ENCODE measurements at places on chromosomes 3 and 15.
A peak's percentile ranks its signal among the peaks of the same experiment; 100 is the strongest.

GRCh38 chr15:88872106-88872505 lies 23.2 kb downstream of the HAPLN3 start:
- DNase-seq, result no peak

DNA sequence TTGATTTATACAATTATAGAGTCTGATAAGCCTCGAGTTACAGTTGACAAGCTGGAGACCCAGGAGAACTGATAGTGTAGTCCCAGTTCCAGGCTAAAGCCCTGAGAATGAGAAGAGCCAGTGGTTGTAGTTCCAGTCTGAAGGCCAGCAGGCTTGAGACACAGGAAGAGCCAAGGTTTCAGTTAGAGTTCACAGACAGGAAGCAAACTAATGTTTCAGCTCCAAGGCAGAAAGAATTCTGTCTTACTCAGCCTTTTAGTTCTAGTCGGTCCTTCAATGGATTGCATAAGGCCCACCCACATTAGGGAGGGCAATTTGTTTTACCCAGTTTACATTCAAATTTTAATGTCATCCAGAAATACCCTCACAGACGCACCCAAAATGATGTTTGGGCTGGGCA lies 102.7 kb downstream of the CDIN1 start:
- DNase-seq, result no peak

DNA sequence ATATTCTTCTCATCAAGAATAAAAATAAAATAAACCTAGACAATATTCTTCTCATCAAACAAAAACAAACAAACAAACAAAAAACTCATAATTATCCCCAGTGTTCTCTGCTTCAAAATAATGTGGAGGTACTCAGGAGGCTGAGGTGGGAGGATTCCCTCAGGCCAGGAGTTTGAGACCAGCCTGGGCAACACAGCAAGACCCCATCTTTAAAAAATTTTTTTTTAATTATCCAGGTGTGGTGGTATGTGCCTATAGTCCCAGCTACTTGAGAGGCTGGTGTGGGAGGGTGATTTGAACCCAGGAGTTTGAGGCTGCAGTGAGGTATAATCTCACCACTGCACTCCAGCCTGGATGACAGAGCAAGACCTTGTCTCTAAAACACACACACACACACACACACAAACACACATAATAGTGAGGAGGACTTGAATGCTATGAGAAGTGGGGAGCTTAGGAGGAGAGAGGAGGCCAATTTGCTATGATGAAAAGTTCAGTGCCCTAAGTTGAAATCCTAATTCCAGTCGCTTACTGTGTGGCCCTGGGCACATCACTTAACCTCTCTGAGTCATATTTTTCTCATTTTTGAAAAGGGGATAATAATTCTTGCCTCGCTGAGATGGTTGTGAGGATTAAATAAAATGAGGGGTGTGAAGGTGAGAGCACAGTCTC lies 35.8 kb upstream of the HERC1 start:
- DNase-seq, result no peak

DNA sequence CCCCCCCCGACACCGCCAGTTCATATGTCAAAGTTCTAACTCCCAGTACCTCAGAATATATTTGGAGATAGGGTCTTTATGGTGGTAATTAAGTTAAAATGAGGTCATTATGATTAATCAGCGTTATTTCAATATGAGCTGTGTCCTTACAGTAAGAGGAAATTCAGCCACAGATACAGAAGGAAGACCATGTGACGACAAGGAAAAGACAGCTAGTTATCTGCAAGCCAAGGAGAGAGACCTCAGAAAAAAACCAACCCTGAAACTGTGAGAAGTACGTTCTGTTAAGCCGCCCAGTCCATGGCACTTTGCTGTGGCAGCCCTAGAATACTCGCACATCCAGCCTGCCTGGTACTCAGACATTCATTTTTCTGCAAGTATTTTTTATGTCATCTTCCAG lies 62.3 kb upstream of the ARL8B start:
- no peak for DNase-seq

DNA sequence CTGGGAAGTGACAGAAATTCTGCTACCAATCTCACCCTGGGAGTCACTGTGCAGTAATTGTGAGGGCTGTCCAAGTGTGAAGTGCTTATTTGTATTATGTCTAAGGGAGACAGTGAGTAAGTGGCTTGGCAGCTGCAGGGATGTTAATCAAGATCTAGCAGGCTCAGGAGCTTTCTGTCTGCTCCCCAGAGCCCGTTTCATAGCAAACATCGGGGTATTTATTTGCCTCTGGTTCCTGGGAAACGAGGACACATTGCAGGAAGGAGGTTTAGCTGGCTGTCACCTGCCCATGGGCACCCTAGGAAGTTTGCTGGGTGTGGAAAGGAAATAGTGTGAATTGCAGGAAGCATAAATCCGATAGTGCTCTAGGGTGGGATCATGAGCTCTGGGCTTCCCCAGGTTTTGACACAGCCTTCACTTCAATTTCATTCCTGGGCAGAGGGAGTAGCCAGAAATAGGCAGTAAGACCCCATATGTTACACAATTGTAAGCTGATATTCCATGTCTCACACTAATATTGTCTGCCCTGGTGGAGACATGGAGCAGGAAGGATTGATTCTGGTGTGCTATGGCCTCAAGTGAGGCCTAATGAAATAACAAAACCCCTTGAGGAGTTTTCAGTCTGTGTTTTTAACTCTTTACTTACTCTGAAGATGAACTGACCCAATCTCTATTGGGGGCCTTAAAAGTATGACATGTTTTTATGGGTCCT lies 74.1 kb upstream of the MITF start:
- peak; percentile 27 for DNase-seq

DNA sequence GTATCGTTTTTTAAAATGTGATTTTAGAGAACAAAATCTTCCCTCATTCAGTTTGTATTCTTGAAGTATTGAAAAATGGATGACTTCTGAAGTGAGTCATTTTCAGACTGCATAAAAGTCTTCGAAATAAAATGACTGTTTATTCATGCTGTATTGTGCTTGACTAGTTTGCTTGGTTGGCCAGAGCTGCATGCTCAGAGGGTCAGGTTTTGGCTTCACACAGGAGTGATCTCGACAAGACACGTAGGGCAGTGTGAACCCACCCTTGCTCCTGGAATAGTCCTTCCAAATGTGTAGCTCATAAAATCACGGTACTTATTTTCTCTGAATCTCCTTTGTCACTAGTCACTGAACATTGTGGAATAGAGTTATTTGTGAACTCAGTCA lies 73.3 kb downstream of the FNDC3B start:
- no peak for DNase-seq

DNA sequence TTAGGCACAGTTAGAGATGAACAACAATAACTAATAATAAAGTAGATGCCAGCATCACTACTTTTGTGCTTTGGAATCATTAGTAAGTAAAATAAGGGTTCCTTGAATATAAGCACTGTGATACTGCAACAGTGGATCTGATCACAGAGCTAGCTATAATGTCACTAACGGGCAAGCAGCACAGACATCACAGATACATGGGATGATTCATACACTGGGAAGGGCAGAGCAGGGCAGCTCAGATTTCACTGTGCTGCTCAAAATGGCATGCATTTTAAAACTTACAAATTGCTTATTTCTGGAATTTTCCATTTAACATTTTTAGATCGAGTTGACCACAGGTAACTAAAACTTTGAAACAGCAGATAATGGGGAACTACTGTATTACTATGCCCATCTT lies 476.6 kb downstream of the FHIT start:
- no peak for DNase-seq

DNA sequence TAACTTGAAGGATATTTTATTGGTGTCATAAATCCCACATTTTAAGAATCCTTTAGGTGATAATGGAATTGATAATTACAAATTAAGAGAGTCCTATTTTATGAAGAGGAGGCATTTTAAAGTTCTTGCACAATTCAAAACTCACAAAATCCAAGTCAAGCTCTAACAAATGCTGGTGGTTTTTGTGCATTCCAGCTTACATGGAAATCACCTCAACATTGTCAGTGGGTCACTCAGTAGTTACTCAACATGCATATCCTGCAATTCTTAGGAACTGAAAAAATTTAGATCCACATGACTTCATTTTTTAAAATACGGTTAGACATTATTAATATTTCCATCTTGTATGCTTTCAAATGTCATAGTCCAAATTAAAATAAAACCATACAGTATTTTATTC lies 487.2 kb downstream of the CNTN3 start:
- DNase-seq, result no peak

DNA sequence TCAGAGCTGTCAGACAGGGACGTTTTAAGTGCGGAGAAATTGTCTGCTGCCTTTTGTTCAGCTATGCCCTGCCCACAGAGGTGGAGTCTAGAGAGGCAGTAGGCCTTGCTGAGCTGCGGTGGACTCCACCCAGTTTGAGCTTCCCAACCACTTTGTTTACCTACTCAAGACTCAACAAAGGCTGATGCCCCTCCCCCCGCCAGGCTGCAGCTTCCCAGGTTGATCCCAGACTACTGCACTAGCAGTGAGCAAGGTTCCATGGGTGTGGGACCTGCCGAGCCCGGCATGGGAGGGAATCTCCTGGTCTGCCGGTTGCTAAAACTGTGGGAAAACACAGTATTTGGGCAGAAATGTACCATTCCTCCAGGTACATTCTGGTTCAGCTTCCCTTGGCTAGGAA lies 282.1 kb downstream of the VGLL3 start:
- DNase-seq, result no peak

GRCh38 chr3:39290255-39290654 lies 10.4 kb upstream of the CX3CR1 start:
- no peak for DNase-seq
